ENCODE measurements at places on chromosomes 1 and 21.

GRCh38 chr1:233132445-233132844 lies 163.1 kb downstream of the PCNX2 start:
- no peak for DNase-seq

GRCh38 chr1:198015309-198015708 lies 98.1 kb downstream of the LHX9 start:
- no peak for DNase-seq

DNA sequence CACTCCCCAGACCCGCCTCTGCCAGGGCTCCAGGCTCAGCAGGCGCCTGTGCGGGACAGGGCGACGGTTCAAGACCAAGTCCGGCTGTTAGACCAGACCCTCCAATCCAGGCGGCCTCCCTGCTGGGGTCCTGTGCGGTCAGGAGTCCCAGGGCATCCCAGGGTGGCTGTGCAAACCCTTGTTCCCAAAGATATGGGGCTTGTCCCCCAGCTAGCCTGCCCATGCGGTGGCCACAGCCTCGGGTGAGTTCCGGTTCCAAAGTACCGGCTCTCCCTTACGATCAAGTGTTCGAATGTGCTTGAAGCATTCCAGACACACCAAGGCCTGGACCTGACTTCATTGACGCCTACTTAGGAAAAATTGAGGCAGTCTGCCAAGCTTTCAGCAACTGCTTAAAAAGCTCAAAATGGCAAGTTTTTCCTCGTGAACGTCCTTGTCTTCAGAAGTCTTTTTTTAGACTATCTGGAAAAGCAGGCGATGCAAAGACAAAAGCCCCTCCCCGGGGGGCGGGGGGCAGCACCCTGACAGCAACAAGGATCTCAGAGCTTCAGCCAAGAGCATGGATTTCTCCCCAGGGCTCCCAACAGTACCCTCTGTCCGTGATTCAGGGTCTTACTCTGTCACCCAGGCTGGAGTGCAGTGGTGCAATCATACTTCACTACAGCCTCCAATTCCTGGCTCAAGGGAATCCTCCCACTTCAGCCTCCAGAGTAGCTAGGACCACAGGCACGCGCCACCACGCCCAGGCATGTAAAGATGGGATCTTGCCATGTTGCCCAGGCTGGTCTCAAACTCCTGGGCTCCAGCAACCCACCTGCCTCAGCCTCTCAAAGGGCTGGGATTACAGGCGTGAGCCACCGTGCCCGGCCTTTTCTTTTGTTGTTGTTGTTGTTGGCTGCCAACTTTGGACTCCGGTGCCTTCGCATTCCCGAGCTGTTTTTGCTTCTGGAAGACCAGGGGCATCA lies 2.3 kb downstream of the FAAP20 start:
- DNase-seq = peak; percentile 50

DNA sequence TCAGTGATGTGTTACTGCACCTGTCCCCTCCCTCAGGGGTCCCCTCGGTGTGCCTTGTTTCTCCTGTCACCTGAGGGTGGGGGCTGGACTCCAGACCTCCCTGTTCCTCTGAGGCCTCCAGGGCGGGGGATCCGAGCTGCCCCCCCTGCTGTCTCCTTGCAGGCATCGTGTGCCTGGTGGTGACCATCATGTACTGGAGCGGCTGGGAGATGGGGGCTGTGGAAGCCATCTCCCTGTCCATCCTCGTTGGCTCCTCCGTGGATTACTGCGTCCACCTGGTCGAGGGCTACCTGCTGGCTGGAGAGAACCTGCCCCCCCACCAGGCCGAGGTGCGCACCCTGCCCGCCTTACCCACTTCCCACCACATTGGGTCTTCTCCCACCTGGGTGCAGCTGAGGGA lies 56.4 kb downstream of the DISP3 start:
- DNase-seq = no peak

GRCh38 chr1:11357276-11357675 lies 84.3 kb downstream of the UBIAD1 start:
- DNase-seq = no peak

DNA sequence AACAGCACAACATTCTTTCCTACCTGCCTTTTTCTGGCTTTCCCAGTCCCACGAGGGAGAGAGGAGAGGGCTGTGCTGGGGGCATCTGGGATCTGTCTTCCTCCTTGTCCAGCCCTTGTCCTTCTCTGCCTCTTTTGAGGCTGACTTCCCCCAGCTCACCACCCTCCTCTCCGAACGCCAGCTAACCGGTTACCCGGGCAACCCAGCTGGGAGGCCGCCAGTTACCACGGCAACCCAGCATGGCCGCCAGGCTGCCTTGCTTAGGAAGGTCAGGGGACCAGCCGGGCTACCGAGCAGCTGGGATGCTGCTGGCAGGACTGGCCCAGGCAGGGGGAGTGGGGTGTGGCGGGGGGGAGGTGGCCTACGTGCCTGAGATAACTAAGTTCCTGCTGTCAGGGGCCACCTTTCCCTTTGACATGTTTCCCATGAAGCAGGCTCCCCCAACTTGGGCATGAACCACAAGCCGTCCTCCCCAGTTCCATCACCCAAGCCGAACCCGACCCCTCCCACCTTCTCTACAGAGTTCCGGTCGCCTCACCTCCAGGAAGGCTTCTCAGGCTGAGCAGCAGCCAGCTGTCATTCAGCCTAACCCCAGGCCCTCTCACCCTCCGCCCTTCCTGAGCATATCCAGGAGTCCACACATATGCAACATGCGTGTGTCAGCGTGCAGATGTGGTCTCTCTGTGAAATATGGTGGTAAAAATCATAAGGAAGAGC lies 8.7 kb downstream of the PLEKHA6 start:
- peak; percentile 70 for DNase-seq

DNA sequence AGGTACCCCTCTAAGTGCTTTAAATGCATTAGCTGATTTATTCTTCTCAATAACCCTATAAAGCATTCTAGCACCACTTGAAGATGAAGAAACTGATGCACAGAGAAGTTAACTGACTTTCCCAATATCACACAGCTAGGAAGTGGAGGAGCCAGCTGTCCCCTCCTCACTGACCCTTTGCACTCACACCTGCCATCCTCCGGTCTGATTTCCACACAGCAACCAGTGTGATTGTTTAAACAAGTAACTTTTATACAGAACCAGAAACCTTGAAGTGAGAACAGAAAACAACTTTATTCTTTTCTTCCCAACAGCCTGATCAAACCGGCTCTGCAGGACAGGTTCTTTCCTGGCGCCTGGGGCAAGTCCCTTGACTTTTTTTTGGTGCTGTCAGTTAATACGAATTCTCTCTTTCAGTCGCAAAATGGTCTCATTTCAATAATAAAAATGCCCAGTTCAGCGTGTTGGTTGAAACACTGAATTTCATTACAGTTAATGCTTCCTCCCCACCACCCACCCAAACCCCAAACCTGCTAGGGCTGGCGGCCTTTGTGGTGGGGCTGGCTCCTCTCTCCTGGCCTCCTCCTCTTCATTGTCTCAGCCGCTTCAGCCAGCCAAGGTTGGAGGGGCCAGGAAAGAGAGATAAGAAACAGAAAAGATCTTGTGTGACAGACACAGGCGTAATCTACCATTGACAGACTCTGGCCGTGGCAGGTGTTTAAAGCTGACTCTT lies 26.4 kb upstream of the EEIG2 start:
- DNase-seq = no peak

DNA sequence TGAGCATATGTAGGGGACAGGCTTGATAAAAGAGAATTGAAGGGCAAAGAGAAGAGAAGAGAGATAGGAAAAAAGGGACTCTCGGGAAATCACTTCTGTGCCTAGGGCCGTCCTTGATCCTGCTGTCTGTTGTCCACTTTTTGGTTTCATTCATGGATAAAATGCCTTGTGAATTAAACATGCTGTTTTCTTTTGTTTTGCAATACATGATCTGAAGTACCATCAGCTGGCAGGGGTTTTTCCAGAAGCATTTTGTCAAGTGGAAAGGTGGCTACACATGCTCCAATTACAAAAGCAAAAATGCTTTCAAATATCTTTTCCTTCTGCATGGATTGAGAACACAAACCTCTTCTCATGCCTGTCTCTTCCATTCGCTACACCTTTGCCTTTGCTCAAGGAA lies 361.7 kb downstream of the PDE4B start:
- no peak for DNase-seq

GRCh38 chr1:54839824-54840223 lies 38.7 kb upstream of the TTC22 start:
- DNase-seq = no peak
